ENCODE measurements at places on chromosomes 5 and 9.

DNA sequence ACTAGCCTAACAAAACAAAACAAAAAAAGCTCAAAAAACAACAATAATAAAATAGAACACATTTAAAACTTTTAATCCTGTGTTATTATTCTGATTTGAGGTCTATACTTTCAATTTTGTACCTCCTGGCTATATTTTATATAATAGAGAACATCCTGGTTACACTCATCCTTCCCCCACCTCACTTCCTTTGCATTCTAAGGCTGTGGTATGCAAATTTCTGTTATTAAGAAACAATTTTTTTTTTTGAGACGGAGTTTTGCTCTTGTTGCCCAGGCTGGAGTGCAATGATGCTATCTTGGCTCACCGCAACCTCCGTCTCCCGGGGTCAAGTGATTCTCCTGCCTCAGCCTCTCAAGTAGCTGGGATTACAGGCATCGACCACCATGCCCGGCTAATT lies 3.1 kb upstream of the RPL37 start:
- no peak for DNase-seq

- DNase-seq, result no peak
Measured at GRCh38 chr5:107387526-107388140, 283.1 kb downstream of the EFNA5 start.

GRCh38 chr9:119368179-119368578 lies 1.1 kb downstream of the BRINP1 start:
- no peak for DNase-seq

DNA sequence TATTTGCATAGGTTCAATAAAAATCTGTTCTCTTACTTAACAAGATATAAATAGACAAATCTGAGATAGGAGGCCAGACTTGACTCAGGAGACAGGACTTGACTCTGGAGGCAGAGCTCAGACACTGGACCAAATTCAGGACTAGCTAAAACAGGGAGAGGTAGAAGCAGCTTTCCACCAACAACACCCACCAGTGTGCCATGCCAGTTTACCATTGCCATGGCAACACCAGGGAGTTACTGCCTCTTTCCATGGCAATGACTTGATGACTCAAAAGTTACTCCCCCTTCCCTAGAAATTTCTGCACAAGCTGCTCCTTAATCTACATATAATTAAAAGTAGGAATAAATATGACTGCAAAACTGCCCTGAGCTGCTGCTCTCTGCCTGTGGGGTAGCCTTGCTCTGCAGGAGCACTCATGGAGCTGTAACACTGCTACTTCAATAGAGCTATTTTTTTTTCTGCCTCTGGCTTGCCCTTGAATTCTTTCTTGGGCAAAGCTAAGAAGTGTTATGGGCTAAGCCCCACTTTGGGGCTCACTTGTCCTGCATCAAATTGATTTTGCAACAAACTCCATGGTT lies 473.0 kb downstream of the PLK2 start:
- DNase-seq, result no peak

DNA sequence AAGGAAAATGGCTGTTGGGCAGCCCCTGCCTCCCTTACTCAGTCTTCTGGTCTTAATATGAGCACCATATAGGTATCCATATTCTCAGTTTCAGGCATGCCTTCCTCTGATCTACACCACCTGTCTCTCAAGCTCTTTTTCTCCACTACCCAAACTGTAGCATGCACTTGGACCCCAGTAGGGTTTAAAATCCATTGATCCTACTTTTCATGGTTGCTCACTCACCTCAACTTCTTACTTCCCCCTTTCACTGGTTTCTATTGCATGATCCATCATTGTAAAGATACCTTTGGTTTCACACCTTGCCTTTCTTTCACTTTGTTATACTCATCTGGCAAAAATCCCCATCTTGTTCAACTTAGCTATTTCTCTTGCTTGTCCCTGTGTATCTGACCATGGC lies 159.4 kb downstream of the KDM4C start:
- no peak for DNase-seq

DNA sequence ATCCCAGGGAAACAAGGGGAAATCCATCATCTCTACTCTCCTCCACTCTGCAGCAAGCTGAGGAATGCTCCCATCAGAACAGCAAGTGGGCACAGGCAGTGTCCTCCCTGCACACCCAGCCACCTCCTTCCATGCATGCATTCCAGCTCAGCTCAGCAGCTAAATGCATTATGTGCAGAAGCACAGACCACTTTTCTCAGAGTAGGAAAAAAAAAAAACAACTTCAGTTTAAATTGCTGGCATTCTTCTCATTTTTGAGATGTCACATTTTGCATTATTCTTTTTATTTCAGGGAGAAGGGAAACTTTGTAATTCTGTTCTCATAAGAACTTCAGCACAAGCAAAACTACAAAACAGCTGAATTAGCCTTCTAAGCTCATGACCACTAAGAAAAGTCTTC lies 312.2 kb downstream of the SEMA5A start:
- no peak for DNase-seq

DNA sequence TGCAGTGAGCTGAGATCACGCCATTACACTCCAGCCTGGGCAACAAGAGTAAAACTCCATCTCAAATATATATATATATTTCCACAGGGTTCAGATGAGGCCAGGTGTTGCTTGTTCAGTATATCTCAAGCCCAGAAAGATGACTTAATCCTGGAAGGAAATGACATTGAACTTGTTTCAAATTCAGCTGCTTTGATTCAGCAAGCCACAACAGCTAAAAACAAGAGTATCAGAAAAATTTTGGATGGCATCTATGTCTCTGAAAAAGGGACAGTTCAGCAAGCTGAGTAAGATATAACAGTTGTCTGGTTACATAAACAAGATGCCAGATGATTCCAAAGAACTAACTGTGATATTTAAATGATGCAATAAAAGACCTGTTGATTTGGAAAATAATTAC lies 352.0 kb downstream of the KCTD16 start:
- DNase-seq, result no peak

- DNase-seq, result no peak
Measured at GRCh38 chr9:42275141-42275540, 91.7 kb downstream of the SPATA31A6 start.

DNA sequence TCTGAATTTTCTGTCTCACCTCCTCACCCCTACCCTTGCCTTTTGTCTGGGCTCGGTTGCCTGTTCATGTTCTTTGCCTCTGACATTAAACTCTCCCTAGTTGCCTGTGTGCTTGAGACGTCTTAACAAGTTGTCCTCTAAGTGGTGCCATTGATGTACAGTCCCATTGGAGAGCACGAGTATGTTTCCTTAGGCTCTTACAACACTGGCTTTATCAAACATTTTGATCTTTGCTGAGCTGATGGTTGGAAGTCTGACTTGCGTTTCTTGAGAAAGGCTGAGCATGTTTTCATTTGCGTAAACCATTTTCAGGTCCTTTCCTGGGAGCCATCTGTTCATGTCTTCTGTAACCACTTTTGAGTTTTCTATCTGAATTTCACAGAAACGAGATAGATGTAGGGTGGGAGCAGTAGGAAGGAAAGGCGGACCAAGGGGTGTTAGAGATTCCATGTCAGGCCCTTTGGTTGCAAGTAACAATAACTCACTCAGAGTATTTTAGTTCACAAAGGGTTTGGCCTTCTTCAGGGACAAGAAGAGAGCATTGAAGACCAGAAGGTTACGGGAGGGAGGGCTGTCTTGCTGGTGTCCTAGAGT lies 35.4 kb downstream of the OTULIN start:
- no peak for DNase-seq

GRCh38 chr9:6922680-6923079 lies 164.9 kb downstream of the KDM4C start:
- DNase-seq, result no peak

DNA sequence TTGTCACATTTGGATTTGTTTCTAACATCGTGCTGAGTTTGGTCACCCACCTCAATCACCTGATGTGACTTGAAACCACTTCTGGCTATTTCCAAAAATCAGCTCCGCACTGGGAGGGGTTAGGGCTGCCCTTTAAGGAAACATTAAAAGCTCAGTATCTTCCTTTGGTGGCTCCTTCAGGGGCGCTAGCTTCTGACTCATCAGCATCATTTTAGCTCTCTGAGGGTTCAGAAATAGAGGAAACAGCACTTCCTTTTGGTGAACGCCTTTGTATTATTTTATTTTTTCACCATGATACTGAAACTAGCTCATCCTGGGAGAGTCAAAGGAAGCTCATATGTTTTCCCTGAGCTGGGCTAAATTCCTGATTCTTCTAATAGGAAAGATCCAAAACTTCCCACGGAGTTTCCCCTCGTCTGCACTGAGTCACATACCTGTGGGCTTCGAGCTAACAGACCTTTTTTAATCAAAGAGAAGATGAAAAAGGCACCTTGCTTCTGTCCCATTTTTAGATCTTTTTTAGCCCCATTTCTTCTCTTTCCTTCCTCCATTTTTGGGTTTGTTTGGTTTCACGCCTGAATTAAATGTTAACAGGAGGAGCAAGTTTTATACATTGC lies 48.2 kb downstream of the ROPN1L start:
- DNase-seq, result no peak

DNA sequence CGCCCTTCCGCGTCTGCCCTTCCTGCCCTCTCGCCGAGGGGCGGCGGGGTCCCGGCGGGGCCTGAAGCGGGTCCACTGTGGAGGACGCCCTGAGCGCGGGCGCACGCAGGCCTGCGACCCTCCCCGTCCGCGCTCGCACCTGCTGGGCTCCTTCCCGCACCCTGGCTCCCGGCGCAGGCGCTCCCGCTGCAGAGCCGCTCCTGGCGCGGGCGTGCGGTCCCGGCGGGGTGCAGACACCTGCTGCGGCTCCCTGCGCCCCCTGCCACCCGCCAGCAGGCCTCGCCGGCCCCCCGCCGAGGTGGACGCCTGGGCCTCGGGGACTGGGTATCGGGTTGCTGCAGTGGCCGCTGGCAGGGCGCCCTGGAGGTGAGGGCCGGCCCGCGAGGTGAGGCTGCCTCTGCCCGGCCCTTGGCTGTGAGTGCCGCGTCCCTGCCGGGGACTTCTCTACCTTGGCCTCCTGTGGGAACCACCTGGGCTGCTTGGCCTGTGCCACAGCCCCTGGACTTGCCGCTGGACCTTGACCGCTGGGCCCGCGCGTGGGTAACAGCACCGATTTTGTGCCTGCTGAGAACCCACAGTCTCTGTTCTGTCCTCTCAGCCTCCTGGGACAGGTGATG lies 627 bp downstream of the ARRDC1 start:
- DNase-seq, result no peak

DNA sequence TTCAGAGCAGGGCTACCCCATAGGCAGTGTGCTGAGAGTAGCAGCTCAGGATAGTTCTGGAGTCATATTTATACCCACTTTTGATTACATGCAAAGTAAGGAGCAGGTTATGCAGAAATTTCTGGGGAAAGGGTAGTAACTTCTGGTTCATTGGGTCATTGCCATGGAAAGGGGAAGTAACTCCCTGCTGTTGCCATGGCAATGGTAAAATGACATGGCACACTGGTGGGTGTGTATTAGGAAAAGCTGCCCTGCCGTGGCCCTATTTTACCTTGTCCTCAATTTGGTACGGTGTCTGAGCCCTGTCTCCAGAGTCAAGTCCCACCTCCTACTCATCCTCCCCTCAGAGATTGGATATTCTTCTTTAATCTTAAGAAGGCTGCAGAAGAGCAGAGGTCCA lies 526.7 kb upstream of the TYRP1 start:
- DNase-seq, result no peak

- DNase-seq, result no peak
Measured at GRCh38 chr9:21583628-21584377, 101.7 kb upstream of the IFNE start.

GRCh38 chr5:173746047-173746646 lies 129.7 kb upstream of the BOD1 start:
- DNase-seq, result no peak

GRCh38 chr9:79610019-79610631 lies 38.4 kb downstream of the TLE4 start:
- peak; percentile 31 for DNase-seq

- no peak for DNase-seq
Measured at GRCh38 chr5:122366501-122366900, 54.5 kb downstream of the SNCAIP start.

- no peak for DNase-seq
Measured at GRCh38 chr5:77638763-77639671, 504 bp upstream of the OTP start.

DNA sequence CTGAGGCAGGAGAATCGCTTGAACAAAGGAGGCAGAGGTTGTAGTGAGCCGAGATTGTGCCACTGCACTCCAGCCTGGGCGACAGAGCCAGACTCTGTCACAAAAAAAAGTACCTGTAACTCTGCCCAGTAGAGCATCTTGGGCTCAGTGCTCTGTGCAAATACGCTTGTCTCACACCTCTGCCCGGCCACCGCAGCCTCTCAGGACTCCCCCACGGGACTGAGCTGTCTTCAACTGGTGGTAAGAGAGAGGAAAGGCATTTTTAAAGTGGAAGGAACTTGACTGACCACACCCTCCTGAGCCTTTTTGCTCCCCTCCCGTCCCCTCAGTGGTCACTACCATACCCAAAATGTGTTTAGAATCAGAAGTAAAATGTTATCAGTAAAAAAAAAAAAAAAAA lies 174.3 kb upstream of the PIK3R1 start:
- no peak for DNase-seq

- DNase-seq, result no peak
Measured at GRCh38 chr5:113806250-113806649, 292.8 kb downstream of the YTHDC2 start.

GRCh38 chr5:7978991-7979390 lies 110.0 kb downstream of the MTRR start:
- no peak for DNase-seq

- DNase-seq, result peak; percentile 41
Measured at GRCh38 chr5:51172903-51173626, 210.2 kb upstream of the ISL1 start.

DNA sequence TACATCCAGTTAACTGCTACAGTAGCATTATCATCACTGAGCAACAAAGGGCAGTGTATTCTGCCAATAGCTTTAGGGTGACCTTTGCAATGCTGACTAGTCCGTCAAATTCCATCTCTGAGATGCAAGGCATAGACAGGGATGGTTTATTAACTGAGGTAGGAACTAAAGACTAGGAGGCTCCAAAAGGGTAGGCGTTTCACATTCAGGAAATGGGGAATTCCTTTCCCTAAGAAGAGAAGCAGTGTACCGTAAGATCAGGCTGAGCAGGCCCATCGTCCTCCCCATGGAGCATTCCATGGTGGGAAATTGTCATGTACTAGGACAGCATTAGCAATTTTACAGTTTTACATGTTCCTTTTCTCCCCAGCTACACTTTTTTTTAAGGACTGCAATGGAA lies 157.7 kb downstream of the BNC2 start:
- DNase-seq, result no peak

DNA sequence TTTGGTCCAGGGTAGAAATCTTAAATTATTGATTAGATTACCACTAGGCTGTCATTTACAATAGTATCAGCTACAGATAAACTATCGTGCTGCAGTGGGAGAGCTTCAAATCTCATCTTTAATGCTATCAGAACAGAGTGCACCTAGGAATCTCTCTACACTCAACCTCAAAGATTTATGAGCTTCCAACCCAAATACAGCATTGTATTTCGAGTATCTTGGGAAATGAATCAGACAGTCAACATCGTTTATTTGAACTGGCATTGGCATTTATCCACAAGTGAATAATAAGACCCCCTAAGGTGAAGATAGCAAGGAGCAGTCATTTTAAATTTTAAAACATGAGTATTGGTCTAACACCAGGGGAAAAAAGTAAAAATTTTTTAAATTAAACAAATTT lies 1203.2 kb downstream of the CDH12 start:
- DNase-seq, result no peak

GRCh38 chr5:52800394-52801213 lies 12.9 kb downstream of the ITGA1 start:
- no peak for DNase-seq

Data from NCI-H1694 (cell line).